Activated T-cell treated with anti-CD3 and anti-CD28 coated beads, Interleukin-2, amount 50 U/mL, for 24 hours (primary cell): ENCODE measurements at places on chromosomes 1 and 21.

GRCh38 chr21:46456750-46457149 is 1.9 kb upstream of the DIP2A start:
- H3K27ac ChIP-seq = peak overlapping the region; percentile 27
- H3K36me3 ChIP-seq = peaks cover 66% of the 10 kb centered on the region
- H3K4me3 ChIP-seq = peak overlapping the region; percentile 93
- H3K4me1 ChIP-seq = peaks cover 56% of the 10 kb centered on the region
- no peak for DNase-seq
- H3K27me3 ChIP-seq = no peaks in the 10 kb centered on the region

DNA sequence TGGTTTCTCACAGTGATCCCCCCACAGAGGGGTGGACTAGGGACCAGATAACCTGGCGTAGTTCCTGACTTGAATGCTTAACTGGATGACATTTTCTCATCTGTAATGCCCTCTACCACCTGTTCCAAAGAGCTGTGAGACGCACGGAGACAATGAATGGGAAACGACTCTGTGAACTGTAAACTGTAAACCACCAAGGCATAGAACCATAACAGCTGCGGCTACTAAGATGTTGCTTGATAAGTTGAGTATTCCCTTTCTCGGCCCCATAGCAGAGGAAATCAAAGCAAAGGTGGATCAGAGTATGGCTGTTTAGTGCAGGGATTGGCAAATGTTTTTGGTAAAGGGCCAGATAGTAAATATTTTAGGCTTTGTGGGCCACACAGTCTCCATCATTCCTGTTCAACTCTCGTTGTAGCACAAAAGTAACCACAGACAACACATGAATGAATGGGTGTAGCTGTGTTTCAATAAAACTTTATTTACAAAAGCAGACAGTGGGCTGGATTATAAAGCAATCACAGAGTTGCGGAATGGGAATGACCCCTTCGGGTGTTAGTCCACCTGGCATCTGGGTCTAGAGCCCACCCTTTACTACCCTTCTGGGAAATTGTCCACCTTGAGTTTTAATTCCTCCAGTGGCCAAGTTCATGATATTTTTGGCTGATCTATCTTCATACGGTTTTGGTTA is 315.2 kb downstream of the RPS6KC1 start:
- H3K27ac ChIP-seq = no peak overlapping the region
- H3K27me3 ChIP-seq = no peaks in the 10 kb centered on the region
- no peaks in the 10 kb centered on the region for H3K36me3 ChIP-seq

GRCh38 chr1:217272385-217272784 is 358.5 kb downstream of the GPATCH2 start:
- no peak for DNase-seq

- DNase-seq = no peak
- no peak overlapping the region for H3K4me3 ChIP-seq
- peaks cover 52% of the 10 kb centered on the region for H3K27me3 ChIP-seq
- H3K36me3 ChIP-seq = no peaks in the 10 kb centered on the region
- no peaks in the 10 kb centered on the region for H3K4me1 ChIP-seq
Measured at GRCh38 chr1:38187552-38187951, 141.0 kb upstream of the POU3F1 start.

DNA sequence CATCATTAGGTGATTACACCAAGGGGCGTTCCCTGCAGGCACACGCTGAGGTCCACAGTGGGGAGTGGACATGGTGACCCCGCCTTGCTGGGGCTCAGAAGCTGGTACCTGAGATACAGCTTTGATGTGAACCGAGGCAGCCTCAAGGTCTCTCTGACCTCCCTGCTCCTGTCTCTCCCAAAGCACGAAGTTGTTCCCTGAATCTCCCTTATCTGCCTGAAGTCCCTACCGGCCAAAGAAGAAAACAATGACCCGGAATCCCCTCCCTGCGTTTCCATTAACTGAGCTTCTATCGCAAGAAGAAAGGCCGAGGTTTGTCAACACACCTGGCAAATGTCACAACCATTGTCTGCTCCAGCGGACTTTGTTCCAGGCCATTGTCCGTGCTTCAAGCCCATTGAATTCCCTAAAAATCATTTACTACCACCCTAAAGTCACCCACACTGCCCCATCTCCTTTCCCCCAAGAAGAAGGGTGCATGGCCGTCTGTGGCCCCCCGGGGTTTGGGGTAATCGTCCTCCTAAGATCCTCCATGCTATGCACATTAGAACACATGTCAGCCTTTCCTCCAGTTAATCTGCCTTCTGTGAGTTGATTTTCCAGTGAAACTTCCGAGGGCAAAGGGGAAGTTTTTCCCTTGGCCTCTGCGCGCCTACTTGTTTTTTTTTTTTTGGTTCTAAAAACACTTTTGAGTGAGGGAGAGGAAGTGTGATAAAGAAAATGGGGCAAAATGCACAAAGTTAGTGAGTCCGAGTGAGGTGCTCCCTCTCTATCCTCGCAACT is 48.1 kb upstream of the COL18A1 start:
- H3K4me3 ChIP-seq = no peak overlapping the region
- no peaks in the 10 kb centered on the region for H3K36me3 ChIP-seq
- H3K27me3 ChIP-seq = peaks cover 29% of the 10 kb centered on the region
- H3K27ac ChIP-seq = no peak overlapping the region
- DNase-seq = no peak
- H3K4me1 ChIP-seq = peaks cover 3% of the 10 kb centered on the region

DNA sequence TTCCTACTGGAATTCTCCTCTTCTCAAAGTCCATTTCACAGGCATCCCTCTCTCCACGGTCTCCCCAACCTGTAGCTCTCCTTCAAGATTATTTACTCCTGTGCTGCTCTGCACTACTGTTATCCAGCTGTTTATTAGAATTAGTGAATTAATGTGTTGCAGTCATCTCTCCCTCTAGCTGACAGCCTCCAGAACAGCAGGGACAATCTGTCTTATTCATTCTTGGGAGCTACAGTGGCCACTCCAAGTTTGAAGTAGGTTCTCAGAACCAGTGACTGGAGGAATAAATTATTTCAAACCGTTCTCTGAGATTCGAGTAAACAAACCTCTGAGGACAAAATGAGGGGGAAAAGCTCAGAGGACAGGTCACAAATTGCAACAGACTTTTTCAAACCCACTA is 330.9 kb downstream of the RRAGC start:
- no peak overlapping the region for H3K4me3 ChIP-seq
- DNase-seq = no peak
- H3K4me1 ChIP-seq = peaks cover 28% of the 10 kb centered on the region
- no peak overlapping the region for H3K27ac ChIP-seq
- no peaks in the 10 kb centered on the region for H3K36me3 ChIP-seq
- peaks cover 9% of the 10 kb centered on the region for H3K27me3 ChIP-seq

- H3K36me3 ChIP-seq = peaks cover 37% of the 10 kb centered on the region
- peaks cover 68% of the 10 kb centered on the region for H3K4me1 ChIP-seq
- H3K4me3 ChIP-seq = no peak overlapping the region
- peak overlapping the region; percentile 62 for H3K27ac ChIP-seq
Measured at GRCh38 chr1:151001602-151002001, 5.1 kb downstream of the MINDY1 start.

DNA sequence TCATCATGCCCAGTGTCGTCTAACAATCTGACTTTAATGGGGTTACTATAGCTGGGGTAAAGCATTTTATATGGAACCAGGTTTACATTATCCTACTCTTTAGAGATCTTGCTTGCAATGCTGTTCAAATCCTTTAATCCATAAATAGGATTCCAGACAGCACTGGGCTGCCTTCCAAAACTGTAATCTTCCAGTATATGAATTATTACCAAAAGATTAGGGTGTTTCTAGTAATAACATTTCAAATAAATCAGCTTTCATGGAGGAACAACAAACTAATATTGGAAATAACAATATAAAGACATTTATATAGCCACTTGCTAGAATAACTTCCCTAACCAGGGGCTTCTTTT is 88.6 kb upstream of the PLXNA2 start:
- H3K36me3 ChIP-seq = no peaks in the 10 kb centered on the region
- peaks cover 63% of the 10 kb centered on the region for H3K27me3 ChIP-seq
- H3K4me1 ChIP-seq = no peaks in the 10 kb centered on the region
- DNase-seq = no peak
- H3K27ac ChIP-seq = no peak overlapping the region

GRCh38 chr1:44739307-44740178 is at the start of gene KIF2C:
Gene KIF2C, plus strand, starts transcription at chr1:44739837. Its CDS starts 96 bp downstream, at chr1:44739933.
- DNase-seq = peak; percentile 99
- no peaks in the 10 kb centered on the region for H3K27me3 ChIP-seq
- H3K36me3 ChIP-seq = peaks cover 46% of the 10 kb centered on the region
- H3K27ac ChIP-seq = peak within 1 kb of the TSS; percentile 97
- peaks cover 27% of the 10 kb centered on the region for H3K4me1 ChIP-seq

GRCh38 chr21:34583926-34584563 is 30.9 kb downstream of the RCAN1 start:
- H3K36me3 ChIP-seq = peaks cover 9% of the 10 kb centered on the region
- no peak overlapping the region for H3K27ac ChIP-seq
- H3K27me3 ChIP-seq = no peaks in the 10 kb centered on the region
- H3K4me1 ChIP-seq = peaks cover 37% of the 10 kb centered on the region
- H3K4me3 ChIP-seq = no peak overlapping the region
- DNase-seq = no peak

GRCh38 chr1:186899577-186899976 is 70.8 kb downstream of the PLA2G4A start:
- H3K36me3 ChIP-seq = no peaks in the 10 kb centered on the region
- H3K27me3 ChIP-seq = no peaks in the 10 kb centered on the region
- no peak for DNase-seq
- peaks cover 8% of the 10 kb centered on the region for H3K4me1 ChIP-seq
- H3K27ac ChIP-seq = peak overlapping the region; percentile 9
